ENCODE measurements at places on chromosomes 4 and X.

DNA sequence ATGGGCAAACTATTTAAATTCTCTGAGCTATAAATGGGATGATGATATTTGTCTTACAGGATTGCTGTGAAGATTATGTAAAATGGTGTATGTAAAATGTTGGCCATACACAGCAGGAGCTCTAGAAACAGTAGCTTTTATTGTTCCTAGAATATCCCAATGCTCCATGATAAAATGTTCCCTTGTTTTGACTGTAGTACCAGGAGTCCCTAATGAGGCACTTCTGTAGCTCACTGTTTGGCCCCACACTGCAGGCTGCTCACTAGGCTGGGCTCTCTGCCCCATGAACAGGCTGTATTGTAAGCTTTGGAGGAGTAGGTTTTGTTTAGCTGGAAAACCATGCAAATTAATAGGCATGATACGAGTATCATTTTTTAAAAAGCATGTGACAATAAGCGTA lies 3.3 kb upstream of the FGA start:
- no peak for DNase-seq

DNA sequence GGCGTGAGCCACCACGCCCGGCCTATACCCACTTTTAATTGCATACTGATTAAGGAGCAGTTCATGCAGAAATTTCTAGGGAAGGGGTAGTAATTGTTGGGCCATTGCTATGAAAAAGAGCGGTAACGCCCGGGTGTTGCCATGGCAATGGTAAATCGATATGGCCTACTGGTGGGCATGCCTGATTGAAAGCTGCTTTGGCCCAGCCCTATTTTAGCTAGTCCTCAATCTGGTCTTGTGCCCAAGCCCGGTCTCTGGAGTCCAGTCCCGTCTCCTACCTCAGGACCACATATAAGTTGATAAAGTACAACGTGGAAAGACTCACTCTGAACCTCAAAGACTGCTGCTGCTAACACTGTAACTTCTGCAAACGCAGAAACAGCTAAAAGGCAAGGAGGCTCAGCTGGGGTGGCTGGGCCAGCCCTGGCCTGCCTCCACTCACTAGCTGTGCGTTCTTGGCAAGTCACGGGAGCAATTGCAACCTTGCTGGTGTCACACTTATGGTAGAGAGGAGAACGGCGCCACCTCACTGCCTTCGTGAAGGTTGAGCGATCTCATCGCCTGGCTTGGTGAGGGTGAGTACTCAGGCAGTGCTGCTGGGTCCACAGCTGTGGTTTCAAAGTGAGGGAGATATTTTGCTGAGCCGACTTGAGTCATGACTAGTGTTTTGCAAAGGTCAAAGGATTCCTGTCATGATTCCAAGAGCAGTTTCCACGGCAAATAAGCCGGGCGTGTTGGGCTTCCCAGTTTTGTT lies 57.0 kb upstream of the GRPEL1 start:
- DNase-seq: no peak

GRCh38 chrX:32525234-32525633 lies 686.1 kb downstream of the DMD start:
- no peak for DNase-seq

GRCh38 chr4:83389037-83389720 lies 54.5 kb upstream of the HPSE start:
- no peak for DNase-seq

DNA sequence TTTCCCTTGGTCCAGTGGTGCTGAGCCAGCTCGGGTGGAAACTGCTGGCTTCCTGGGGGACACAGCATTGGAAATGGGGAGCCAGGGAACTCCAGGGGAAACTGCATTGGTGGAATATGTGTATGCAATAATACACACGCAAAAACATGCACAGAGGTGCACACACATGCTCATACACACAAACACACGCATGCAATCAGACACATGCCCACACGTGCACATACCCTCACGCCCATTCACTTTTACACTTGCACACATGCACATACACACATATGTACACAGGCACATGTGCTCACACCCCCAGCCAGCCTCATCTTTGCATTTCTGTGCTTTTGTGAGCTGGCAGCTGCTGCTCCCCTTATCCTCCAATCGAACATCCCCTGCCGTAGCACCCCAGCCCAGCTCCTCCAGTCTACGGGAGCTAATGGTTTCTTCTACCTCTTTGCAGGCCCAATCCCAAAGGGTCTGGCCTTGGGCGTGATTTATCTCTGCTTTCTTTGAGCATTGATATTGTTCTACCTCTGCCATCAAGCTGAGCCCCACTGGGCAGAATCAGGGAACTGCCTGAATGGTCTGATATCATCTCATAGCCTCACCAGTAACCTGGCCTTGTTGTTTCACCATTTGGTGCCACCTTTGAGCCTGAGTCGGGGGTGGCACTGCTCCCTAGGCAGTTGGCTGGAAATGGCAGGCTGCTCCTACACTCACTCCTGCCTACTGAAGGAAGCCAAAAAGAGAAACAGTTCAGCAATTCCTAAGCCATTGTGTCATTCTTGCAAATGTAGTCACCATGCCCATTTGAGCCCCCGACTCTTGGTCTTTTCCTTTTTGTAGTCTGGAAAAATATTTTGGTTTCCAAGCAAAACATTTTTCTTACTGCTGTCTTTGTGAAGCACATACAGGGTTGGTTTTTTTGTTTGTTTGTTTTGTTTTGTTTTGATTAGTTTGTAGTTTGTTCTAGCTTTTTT lies 104.4 kb upstream of the MAMLD1 start:
- no peak for DNase-seq

- no peak for DNase-seq
Observed at GRCh38 chr4:182268966-182269365, 25.8 kb downstream of the TENM3 start.

DNA sequence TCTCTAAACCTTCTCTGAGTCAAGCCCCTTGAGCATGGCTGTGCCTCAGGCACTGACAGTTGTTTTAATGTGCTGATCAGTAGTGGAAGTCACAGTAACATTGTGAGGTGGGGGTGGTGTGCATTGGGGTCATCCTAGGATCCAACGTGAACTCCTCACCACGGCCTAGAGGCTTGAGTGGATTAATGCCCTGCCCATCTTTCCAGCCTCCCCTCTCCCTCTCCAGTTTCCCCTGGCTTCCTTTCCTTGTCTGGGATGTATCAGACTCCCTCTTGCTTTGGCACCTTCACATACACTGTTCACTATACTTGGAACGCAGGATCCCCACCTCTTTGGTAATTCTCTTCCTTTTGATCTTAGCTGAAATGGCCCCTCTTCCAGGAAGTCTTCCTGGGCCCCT lies 13.3 kb upstream of the PJA1 start:
- no peak for DNase-seq

- DNase-seq: no peak
Observed at GRCh38 chrX:155767876-155768769, 113.0 kb upstream of the VAMP7 start.

DNA sequence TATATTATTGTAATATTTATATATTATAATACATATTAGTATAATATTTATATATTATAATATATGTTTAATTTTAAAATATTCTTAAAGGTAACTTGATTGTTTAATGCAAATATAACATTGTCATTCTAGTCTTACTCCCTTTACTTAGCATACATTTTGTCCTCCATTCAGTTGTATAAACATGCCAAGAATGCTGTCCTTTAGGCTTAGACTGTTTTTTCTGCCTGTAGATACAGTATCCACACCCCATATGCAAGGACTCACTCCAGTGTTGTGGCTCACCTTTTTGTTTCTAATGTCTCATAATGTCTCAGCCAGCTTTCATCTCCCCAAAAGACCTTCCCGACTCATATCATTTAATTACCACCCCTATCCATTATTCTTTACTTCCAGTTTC lies 2110.0 kb downstream of the PCDH7 start:
- no peak for DNase-seq

- no peak for DNase-seq
Observed at GRCh38 chr4:1501754-1502500, 95.7 kb upstream of the NKX1-1 start.

DNA sequence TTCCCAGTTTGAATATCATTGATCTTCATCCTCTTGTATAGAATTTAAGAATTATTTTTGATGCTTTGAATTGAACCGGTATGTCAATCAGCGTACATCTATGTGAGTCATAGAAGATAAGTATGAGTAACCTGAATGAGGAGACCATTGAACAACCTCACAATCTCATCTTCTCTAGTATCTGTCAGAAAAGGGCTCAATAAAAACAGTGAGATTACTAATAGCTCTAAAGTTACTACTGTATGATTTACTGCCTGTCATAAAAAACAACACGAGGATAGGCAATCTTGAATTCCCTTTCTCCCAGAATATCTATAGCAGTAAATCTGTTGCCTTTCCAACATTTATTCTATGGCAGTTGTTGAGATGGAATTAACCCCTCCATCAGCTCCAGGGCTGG lies 36.1 kb downstream of the PHOX2B start:
- DNase-seq: no peak

DNA sequence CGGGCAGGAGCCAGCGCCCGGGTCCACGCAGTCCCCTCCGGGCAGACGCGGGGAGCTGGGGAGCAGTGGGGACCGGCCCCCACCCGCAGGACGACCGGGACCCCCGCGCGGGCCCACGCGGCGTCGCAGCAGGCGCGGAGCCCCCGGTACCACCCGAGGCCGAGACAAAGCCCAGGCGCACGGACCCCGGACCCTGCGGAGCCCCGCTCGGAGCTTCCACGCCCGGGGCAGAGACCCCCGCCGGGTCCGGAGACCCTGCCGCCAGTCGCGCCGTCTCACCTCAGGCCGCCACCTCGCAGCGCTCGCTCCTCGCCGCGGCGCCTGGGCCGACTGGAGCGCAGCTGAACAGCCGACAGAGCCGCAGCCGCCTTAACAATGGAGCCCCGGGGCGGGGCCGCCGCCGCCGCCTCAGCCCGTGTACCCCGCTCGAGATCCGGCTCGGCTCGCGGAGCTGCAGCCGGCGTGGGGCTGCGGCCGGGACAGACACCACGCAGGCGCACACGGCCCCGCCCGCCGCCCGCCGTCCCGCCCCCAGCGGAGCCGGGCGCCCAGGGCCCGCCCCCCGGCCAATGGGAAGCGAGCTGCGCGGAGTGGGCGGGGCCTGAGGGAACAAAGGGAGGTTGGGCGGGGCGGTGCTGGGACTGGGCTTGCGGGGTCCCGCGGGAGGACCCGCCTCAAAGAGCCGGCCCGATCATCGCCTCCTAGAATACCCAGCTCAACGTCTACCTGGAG lies at the start of gene AFAP1:
Gene AFAP1 (minus strand): TSS at position 485 of the 732 bp plus-strand sequence. CDS start 67,783 bp downstream, outside the sequence.
- DNase-seq: peak; percentile 66

- no peak for DNase-seq
Observed at GRCh38 chr4:140754918-140755773, 1.0 kb downstream of the TBC1D9 start.

DNA sequence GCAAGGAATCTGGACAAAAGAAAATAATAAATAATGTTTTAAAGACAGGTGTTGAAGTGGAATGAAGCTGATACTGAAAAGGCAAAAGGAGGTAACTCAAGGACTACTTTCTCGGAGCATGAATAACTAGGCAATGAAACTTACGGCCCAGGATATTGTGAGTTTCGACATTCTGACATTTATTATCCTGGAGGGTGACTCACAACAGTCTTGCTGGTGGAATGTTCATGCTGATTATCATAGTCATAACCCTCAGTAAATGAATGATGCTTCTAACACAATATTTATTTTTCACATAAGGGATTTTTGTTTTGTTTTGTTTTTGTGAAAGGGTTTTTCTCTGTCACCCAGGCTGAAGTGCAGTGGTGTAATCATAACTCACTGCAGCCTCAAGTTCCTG lies 147.0 kb upstream of the HPGD start:
- no peak for DNase-seq

DNA sequence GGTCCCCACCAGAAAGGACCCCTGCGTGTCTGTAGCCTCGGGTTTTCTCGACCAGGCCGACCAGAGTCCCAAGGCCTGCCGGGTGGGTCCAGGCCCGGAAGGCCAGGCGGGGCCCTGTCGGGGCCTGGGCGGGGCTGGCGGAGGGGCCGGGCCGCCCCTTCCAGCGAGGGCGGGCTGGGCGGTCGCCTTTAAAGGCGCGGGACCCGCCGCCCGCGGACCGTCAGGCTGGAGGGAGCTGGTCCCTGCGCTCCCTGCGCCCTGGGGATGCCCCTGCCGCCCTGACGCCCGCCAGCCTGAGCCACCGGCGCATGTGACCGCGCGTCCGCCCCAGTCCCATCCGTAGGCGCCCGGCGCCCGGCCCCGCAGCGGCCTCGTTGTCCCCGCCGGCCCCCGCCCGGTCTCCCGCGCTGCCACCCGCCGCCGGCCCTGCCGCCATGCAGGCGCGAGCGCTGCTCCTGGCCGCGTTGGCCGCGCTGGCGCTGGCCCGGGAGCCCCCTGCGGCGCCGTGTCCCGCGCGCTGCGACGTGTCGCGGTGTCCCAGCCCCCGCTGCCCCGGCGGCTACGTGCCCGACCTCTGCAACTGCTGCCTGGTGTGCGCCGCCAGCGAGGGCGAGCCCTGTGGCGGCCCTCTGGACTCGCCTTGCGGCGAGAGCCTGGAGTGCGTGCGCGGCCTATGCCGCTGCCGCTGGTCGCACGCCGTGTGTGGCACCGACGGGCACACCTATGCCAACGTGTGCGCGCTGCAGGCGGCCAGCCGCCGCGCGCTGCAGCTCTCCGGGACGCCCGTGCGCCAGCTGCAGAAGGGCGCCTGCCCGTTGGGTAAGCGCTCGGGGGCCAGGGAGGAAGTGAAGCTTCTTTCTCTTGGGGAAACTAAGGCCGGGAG lies at the start of gene HTRA3:
Gene HTRA3 (plus strand): TSS at position 220 of the 883 bp plus-strand sequence. CDS start 215 bp downstream, at position 435.
- no peak for DNase-seq

GRCh38 chrX:9728261-9728660 lies 37.4 kb downstream of the GPR143 start:
- DNase-seq: no peak

DNA sequence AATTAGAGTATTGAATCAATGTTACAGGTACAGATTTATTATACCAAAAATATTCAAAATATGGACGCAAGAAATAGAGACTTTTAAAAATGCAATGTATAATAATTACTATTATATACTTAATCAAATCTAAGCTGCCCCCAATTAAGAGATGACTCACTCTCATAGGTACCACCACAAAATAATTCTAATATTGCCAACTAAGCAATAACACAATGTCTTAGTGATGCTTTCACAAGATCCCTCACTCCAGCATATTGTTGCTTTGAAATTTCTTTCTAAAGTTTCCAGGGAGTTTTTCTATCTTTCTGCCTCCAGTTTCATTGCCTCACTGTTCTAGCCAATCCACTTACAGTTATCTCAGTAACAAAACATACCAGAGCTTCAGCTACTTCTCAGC lies 270.0 kb upstream of the PABPC4L start:
- DNase-seq: no peak

GRCh38 chr4:56768316-56768715 lies 53.2 kb downstream of the SPINK2 start:
- DNase-seq: no peak

- DNase-seq: no peak
Observed at GRCh38 chr4:180436361-180436760, 1806.8 kb upstream of the TENM3 start.

GRCh38 chr4:37561196-37561802 lies 124.9 kb downstream of the RELL1 start:
- DNase-seq: no peak

GRCh38 chr4:10108818-10109783 lies 7.5 kb downstream of the WDR1 start:
- no peak for DNase-seq
